HCT116 (cell line): ENCODE measurements at places on chromosomes 7 and 10. TPM values are rescaled to one million over a fixed set of nuclear protein-coding genes. Genes with fewer than 3 reads are reported as not detected.

NDUFA5 gene
- 64.2 TPM for total RNA-seq

KLF14 gene
- total RNA-seq: 0.93 TPM

PNLIPRP3 gene
- not detected for total RNA-seq

DNA sequence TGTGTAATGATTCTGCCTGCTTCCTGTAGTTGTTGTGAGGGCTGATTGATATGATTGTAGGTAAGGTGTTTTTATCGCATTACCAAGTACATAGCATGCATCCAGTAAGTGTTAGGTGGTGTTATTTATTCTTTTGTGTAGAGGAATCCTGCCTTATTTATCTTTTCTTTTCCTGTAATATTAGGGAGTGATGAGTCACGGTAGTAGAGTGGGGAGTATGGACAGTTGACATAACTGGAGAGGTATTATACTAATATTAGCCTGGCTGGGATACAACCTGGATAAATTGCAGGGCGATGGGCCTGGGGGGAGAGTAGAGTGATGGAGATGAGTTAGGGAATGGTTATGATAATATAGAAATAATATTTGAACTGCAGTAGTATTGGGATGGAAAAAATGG, 9.8 kb downstream of the SDK1 start:
- peaks cover 39% of the 10 kb centered on the region for H3K27me3 ChIP-seq
- no peak overlapping the region for H3K27ac ChIP-seq
- no peaks in the 10 kb centered on the region for H3K4me1 ChIP-seq
- no peaks in the 10 kb centered on the region for H3K36me3 ChIP-seq
- DNase-seq: no peak
- H3K4me3 ChIP-seq: no peak overlapping the region

- H3K4me1 ChIP-seq: peaks cover 9% of the 10 kb centered on the region; the same call in 1 of the 2 replicates
- peak within 1 kb of the TSS; percentile 61 for H3K4me3 ChIP-seq
- H3K27me3 ChIP-seq: no peaks in the 10 kb centered on the region
- peak within 1 kb of the TSS; percentile 68 for H3K27ac ChIP-seq
- no peaks in the 10 kb centered on the region for H3K36me3 ChIP-seq
Measured at GRCh38 chr7:13989126-13989948, at the start of gene ETV1. Gene ETV1, minus strand, starts transcription at chr7:13989666. Its CDS starts 614 bp downstream, at chr7:13989052.

GRCh38 chr10:49781247-49781646, 19.1 kb upstream of the OGDHL start:
- no peaks in the 10 kb centered on the region; the same call in 1 of the 2 replicates for H3K27me3 ChIP-seq
- no peaks in the 10 kb centered on the region for H3K36me3 ChIP-seq
- H3K27ac ChIP-seq: no peak overlapping the region
- no peaks in the 10 kb centered on the region for H3K4me1 ChIP-seq
